Fibroblast of villous mesenchyme (primary cell): ENCODE measurements at places on chromosomes 3 and 15.

DNA sequence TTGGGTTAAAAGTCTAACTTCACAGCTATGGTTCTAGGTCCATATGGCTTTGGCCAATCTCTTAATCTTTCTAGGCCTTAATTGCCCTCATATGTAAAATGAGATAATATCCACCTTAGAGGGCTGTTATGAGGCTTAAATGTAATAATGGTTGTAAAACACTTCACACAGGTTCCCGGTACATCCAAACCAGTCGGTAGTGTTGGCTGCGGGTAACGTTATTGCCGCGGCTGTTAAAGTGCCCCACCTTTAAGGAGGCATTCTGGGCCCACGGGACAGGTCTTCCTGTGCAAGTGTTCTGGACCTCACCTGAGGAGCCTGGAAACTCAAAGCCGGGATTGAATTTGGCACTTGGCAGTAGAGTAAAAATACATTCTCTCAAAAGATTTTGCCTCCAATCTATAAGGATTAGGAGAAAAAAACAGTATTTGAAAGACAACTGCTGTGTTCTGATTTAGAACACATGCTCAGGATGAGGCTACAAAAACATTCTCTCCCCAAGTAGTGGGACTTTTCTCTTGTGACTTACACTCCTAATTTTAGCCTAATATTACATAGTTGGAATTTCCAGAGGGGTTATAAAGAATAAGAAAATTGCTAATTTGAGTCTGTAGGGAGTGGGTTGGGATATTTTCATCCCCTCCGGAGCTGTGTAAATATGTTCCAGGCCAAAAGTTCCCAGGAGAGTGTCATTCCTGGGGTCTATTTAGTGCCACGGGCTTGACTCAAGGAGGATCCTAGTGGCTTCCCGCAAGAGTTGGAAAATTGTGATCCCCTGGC is 44.9 kb upstream of the TSEN2 start:
- no peak for DNase-seq

DNA sequence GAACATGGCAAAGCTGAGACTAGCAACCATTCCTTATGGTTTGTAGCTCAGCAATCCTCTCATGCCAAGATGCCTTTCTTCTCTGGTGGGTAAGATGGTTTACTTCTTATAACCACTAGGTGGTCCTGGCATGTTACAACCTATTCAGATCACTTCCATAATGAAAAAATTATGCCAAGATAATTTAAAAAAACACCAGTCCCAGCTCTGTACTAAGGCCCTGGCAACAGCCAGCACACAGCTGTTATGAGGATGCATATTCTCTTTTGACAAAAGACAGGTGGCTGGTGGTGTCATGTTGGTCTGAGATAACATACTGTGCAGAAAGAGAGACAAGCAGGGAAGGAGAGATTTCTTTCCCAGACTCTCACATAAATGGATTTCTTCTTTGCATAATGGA is 65.7 kb upstream of the FRMD4B start:
- no peak for DNase-seq

DNA sequence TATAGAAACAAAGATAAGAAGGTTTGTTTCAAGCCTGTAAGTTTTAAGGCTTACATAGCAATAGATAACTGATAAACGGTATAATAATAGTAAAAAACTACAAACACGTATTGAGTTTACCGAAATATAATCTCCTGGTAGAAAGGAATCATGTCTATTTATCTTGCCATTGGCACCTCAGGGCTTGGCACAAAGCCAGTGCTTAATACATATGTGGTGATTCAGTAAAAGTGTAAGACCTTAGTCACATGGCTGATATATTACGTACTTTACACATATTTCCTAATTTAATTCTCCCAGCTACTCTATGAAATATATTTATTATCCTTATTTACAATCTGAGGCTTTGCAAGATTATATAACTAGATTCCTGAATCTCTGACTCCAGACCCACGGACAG is 32.0 kb upstream of the SLCO3A1 start:
- DNase-seq: no peak

GRCh38 chr3:195250473-195251251 is 20.3 kb downstream of the XXYLT1 start:
- DNase-seq: peak; percentile 56

DNA sequence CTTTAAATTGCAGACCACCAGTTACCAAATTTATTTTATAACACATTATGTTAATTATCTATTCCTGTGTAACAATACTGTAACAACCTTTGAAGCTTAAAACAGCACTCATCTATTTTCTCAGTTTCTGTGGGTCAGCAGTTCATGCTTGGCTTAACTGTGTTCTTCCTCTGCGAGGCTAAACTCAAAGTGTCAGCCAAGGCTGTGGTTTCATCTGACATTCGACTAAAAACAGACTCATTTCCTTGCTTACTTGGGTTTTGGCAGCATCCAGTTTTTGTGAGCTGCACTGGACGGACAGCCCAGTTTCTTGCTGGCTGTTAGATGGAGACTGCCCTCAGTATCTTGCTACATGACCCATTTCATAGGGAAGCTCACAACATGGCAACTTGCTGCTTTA is 247.3 kb upstream of the KCNH8 start:
- peak; percentile 0 for DNase-seq

- no peak for DNase-seq
Observed at GRCh38 chr3:149203758-149204157, 17.9 kb downstream of the CP start.
